ENCODE measurements at places on chromosomes 5 and 9.

- DNase-seq = no peak
These were observed 63.2 kb upstream of the GHR start for GRCh38 chr5:42360056-42360455.

GRCh38 chr5:137300411-137301240, 198.5 kb downstream of the SPOCK1 start:
- DNase-seq = no peak

DNA sequence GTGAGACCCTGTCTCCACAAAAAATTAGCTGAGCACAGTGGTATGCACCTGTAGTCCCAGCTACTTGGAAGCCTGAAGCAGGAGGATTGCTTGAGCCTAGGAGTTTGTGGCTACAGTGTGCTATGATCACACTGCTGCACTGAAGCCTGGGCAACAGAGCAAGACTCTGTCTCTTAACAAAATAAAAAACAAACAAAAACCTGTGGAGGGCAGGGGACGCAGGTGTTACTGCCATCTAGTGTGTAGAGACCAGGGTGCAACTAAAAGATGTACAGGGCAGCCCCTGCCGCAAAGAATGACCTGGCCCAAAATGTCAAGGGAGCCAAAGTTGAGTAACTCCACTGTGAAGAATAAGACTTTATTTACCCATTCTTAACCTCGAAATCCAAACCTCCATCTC, 27.1 kb downstream of the ASPN start:
- no peak for DNase-seq

GRCh38 chr5:138873466-138874221, 1.5 kb downstream of the LRRTM2 start:
- no peak for DNase-seq

DNA sequence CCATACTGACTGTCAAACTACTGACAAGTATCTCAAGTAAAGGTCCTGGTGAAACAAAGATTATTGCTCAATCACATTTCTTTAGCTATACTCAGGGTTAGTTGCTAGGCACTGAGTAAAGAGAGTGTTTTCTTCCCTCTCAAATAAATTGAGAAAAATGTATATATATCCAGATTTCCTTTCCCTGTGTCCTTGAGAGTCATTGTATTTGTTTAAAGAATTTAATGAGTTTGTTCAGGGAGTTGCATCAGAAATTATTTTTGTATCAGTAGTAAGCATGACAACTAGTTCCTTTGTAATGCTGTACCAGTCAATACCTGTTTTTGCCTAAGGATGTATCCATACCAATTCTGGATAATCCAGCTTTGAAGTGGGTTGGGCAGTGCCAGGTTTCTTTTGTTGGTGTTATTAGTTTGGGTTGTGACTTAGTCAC, 3.2 kb upstream of the ANKHD1 start:
- no peak for DNase-seq

DNA sequence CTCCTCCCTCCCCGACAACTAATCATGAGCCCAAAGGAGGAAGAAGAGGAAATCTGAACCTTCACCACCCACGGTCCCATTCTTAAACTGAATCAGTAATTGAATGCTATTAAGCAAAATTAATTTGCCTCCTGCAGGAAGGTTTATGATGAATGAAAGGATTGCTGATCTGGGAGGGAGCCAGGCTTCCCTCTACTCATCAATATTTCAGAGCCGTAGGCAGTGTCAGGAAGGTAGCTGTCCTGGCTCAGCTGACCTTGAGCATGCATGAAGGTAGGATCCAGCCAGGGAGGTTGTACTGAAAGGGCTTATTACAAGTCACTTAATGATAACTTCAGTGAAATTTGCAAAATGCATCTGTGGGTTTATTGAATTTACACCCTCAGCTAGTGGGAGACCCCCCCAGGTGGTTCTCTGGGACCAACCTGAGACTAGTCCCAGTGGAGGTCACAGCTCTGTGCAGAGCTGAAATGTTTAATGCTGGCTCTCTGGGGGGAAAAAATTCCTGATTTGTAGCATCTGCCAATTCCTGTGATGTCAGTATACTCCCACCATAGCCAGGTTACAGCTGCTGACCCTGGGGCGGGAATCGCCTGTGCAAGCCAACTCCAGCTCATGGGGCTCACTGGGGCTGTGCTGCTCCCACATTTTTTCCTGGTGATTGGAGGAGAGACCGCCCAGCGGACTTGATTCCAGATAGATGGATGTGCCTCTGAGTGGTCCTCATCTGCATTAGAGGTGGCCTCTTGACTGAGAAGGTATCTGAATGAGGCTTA, 47.9 kb upstream of the NCS1 start:
- no peak for DNase-seq

DNA sequence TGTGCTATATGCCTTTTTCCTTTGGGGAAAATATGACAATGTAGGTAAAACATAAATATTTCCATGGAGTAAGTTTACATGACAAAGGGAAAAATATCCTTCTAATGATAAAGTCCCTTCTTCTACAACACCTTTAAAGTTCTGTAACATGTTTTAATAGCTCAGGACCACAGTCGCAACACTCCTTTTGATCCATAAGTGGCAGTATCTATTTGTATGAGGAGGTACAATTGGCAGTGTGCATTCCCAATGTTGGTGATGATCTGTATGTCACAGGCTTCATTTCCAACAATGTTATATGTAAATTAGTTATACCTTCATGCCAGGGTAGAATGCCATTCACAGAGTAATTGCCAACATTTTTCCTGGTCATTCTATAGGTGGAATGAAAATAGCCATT, 127.1 kb upstream of the CCNH start:
- no peak for DNase-seq

- DNase-seq = no peak
These were observed 45.5 kb downstream of the IRF1 start for GRCh38 chr5:132444841-132445639.

DNA sequence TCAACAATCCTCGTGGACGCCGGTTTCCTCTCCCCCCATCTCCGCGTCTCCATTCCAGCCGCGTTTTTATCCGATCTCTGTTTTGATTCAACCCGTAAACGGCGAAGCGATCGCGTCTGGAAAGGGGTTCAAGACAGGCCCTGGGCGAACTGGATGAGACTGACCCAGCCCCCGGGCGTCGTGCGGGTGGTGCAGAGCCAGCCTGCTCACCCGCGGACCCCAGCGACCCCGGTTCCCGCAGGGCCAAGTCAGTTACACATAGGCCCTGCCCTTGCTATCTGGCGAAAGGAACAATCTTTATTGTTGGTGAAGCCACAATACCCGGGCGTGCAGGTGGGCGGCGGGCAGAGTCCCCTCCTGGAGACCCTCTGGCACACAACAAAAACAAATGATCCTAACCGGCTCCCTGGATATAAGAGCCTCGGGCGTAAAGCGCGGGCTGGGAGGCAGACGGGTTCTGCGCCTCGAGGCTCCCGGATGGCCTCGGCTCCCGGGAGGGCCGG, 1.8 kb downstream of the TLX3 start:
- no peak for DNase-seq

Data from KG1 (cell line).